ENCODE measurements at places on chromosomes 1 and 21.

DNA sequence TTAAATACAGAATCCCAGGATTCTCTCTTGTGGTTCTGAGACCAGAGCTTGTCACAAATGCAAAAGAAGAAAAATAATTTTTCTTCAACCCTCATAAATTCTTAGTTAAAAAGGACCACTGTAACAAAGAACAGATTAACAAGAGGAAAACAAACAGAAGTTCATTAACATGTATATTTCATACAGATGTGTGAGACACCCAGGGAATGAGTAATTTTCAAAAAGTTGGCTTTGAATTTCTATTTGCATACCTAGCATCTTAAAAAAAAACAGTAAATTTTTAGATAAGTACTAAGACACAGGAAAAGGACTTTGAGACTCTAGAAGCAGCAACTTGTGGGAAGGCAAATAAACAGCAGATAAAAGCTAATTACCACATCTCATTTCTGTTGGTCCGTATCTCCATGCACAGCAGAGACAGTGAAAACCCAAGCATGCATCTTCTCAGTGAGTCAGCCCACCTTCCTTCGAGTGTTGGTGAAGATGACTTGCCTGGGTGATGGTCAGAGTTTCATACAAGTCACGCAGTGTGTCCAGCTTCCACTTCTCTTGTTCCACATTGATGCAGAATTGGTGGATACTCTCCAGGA lies 399.9 kb upstream of the ADAMTS5 start:
- DNase-seq, result no peak

- no peak for DNase-seq
Measured at GRCh38 chr1:223792046-223792445, 53.7 kb downstream of the TP53BP2 start.

DNA sequence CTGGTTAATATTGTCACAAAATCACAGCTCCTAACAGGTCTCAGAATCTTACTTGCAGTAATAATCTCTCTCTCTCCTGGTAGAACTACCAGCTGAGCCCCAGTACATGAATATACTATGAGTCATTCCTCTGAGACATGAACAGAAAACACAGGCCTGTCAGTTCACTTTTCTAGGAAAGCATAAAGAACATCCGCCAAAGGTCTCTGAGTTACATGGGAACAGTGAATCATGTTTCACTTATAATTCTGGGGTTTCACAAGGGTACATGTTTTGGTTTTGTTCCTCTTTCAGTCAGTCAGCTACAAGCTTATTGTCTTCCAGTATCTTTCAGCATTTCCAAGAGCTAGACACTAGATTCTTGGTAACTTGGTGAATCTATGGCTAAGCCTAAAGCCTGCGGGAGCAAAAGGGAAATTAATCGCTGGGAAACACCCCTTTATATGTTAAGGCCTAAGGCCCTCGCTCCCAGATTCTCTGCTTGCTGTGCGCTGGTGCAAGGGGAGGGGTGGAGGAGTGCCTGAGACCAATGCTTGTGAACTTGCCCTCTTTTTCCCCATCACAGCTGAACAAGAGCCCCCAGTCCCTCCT lies 31.7 kb downstream of the IFNGR2 start:
- DNase-seq, result no peak

DNA sequence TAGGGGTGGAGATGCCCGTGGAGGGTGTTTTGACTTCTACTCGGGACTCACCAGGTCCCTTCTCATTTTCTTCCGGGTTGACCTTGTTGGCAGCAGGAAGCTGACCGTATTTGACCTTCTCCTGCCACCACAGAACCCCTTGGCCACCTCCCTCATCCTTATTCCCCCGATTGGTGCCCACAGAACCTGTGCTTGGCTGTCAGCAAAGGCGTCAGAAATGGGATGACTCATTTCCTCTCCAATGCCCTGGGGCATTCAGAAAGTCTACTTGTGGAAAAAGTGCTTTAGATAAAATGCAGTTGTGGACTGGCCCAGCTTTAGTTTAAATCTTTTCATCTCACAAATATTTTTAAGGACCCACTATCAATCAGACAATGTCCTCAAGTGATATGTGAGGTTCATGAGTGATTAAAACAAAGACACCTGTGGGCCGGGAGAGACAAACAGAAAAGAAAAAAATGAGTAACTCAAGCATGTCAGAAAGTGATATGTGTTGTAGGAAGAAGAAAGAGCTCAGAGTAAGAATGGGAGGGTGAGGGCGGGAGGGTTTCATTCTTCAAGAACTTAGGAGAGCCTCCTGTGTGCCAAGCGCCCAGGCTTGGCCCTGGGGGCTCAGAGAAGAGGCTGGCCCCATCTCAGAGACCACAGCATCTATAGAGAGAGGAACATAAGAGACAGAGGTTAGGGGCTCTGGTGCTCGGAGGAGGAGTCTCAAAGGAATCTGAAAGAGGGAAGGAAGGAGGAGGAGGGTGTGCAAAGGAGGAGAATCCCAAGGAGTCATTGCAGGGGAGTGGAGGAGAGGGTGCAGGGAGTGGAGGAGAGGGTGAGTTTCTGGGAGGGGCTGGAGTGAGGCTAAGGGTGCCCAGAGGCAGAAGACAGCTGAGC lies 221.6 kb upstream of the VAMP3 start:
- no peak for DNase-seq

GRCh38 chr1:151131701-151132334 lies 14.6 kb downstream of the SEMA6C start:
- no peak for DNase-seq

GRCh38 chr1:196147530-196147929 lies 460.7 kb downstream of the KCNT2 start:
- DNase-seq, result no peak

GRCh38 chr1:157595356-157595755 lies 2.5 kb downstream of the FCRL4 start:
- no peak for DNase-seq

DNA sequence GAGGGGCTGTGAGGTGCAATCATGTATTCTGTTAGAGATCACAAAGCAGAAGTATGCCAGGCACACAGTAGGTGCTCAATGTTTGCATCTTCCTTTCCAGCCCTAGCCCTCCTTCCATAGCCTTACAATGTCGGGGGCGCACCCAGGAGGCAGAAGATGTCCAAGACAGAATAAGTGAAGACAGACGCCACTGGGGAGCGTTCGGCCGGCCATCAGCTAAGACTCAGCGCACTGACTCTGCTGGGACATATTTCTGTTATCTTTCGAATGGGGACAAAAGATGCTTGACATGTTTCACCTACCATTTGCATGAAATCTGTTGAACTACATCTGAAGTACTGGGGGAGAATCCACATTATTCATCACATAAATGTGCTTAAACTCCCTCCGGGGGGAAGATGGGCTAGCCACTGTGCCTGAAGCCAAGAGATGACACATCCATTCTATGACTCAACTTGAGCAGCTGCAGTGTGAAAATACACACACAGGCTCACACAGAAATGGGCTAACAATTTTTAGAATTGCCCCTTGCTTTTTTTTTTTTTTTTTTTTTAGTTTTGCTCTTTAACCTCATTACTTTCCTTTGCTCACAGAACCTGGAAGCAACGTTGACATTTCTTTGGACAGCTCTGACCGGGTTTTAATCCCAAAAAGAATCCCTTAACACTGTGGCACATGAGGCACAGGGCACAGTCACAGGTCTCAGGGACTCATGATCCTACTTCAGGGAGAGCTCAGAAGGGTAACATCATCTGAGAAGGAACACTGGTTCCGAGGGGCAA lies 7.9 kb downstream of the TIAM1 start:
- DNase-seq, result no peak

DNA sequence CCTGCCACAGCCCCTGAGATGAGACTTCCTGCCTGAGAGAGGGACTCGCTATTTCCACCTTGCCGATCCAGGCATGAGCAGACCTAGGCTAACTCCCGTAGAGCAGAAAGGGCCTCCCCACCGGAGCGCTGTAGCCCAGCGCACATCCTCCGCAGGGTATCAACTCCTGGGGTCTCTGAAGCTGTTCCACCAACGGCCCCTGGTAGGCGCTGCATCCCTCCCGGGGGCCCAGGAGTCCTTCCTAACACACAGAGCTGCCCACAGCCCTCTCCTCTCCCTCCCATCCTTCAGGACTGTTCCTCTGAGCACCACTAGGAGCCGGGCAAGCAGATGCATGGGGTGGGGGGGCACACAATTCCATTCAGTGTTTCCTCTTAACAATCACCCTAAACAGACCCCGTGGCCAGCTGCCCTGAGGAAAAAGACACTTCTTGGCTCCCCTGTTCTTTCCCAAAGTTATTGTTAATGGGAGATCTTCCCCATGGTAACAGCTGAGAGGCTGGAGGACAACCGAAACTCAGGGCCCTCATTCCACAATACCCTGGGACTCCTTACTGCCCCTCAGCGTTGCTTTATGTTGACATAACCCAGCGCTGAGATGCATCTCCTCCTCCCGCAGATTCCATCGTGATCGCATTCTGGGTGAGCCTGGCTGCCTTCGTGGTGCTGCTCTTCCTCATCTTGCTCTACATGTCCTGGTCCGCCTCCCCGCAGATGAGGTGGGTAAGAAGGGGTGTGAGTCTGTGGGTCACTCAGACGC lies 7.5 kb downstream of the MRAP start:
- no peak for DNase-seq

DNA sequence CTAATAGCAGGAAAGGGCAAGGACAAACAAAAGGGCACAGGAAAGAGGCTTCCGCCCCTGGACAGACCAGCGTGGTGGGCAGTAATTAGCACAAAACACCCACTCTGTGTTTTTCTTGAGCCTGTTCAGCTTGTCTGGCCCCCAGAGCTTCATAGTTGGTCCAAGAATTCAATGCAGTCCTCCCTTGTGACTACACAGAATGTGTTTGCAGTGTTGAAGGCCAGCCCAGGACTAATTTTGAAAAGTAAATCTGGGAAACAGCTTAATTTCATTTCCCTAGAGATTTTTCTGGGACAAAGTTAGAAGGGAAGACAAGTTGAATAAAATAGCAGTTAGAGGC lies 49.2 kb upstream of the LMO4 start:
- DNase-seq, result no peak

DNA sequence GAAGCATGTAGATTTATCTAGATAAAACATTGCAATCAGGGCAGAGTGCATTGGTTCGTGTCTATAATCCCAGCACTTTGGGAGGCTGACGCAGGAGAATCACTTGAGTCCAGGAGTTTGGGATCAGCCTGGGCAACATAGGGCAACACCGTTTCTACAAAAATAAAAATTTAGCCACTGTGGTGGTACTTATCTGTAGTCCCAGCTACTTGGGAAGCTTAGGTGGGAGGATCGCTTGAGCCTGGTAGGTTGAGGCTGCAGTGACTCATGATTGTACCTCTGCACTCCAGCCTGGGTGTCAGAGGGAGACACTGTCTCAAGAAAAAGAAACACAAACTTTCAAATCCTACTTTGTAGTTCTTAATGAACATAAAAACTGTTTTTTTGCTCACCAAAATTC lies 64.2 kb upstream of the RCC1 start:
- DNase-seq, result no peak

GRCh38 chr21:26212220-26212619 lies 41.6 kb upstream of the APP start:
- no peak for DNase-seq
